ENCODE measurements at places on chromosomes 7 and 10.

DNA sequence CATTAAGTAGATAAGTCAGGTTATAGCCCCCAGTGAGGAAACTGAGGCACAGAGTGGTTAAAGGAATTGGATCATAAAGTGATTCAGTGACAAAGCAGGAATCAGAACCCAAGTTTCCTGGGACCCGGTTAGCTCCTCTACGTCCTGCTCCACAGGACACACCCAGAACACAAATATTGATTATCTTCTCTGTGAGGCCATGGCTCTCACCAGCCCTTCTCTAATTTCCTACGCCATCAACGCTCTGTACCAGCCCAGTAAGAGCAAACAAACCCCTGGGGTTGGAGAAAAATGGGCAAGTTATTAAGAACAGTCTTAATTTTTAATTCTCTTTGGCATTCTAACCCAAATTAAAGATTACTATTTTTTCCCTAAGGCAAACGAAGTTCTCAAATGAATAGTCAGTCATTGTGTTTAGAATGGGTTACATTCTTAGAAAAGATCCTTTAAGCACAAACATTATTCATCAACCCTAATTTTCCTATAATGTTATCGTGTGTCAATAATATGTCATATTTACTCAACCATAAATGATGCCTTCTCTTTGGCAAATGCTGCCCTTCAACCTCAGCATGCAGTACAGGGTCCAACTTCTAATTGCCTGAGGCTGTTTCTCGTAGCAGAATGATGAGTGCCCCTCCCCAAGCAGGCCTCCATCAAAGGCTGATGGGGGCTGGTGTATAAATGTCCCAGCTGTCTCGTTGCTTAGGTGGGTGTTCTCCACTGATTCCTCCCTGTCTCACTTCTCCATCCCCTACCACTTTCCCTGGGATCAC is 25.4 kb upstream of the TM9SF3 start:
- peak; percentile 44 for DNase-seq

GRCh38 chr10:66283874-66284464 is 641.9 kb upstream of the LRRTM3 start:
- no peak for DNase-seq

GRCh38 chr7:89232-90019 is 102.9 kb upstream of the FAM20C start:
- no peak for DNase-seq

DNA sequence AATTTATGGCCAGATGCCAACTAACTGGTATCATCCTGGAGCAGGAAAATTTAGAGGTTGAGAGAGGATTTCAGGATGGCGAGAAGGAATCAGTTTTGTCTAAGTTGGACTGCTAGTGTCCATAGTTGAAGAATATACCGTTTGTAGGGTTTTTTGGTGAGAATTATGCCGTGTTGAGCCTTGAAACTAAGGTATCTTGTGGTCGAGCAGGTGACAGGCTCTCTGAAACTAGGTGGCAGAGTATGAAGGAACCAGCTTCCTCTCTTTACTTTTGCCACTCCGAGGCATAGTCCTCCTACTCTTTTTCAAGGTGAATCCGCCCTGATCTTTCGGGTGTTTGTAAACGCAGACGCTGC is 9.7 kb downstream of the MDFIC start:
- no peak for DNase-seq

GRCh38 chr10:114367351-114368056 is 36.8 kb downstream of the AFAP1L2 start:
- DNase-seq = no peak

DNA sequence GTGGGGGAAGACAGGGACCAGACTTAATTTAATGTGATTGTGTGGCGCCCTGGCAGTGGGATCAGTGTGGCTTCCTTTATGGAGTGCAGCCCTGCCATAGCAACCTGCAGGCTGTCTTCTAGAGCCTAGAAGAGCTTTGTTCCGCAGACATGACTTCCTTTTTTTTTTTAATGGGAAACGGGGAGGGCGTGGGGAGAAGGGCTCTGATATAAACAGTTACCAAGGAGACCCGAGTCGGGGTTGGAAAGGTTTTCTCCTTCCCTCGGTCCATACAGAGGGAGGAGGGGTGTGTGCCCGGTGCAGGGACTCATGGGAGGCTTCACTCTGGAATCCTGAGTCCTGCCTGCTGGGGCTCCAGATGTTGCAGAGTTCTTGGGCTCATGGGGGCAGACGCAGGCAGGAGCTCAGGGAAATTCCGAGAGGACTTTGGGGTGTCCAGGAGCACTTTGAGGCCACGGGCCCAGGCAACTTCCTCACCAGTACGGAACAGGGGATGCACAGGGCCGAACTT is 26.9 kb downstream of the TMEM120A start:
- no peak for DNase-seq

GRCh38 chr7:141975806-141976523 is 2.4 kb upstream of the TAS2R38 start:
- peak; percentile 77 for DNase-seq

DNA sequence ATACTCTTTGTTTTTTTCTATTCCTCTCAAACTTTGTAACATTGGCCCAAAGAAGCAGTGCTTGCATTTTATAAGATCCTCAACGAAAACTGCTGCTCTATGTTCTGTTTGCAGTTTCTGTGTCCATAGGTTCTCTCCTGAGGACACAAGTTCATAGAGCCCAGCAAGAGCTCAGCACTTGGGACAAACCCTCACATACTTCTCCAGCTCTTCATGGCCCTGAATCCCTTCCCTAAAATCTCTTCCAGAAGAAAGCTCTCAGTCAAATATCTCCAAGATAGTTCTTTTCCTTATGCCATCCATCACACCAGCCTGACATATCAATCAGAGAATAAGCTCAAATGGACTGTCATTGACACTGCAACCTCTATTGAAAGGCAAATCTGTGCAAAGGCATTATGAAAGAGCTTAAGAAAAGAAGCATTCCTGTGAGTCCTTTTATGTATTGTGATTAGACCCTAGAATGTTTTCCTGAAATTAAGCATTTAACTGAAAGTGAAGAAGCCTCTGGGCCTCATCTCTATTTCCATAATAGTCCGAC is 405.5 kb downstream of the ANKRD7 start:
- DNase-seq = no peak

DNA sequence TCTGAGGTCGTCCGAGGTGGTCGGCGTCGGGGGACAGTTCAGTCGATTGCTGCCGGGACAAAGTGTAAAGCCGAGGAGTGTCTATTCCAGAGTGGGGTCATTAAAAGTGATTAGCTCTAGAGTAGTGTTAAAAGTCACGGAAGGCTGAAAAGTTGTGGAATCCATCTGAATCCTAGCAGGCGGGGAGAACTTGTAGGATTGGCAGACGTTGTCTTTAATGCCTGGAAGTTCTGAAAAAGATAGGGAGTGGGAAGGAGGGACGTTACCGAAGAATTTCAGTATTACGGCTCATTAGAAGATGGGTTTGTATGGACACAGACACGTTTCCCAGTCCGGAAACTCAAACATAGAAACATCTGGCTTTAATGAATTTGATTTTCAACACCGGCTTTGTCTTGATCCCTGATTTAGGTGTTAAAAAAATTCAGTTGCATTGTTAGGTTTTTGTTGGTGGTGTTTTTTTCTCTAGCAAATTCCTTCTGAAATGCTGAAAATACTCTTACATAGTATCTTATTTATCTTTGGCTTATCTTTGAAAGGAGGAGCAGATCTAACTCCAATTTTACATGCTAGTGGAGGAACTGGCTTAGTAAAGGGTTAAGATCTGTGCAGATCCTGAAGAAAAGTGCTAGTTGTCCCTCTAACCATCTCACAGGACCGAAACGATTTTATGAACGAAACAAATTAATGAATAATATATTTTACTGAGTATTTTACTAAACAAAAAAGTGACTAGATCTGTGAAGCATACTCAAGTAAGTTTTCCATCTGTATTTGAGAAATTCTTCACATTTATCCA is 900 bp downstream of the MKLN1 start:
- DNase-seq = no peak

DNA sequence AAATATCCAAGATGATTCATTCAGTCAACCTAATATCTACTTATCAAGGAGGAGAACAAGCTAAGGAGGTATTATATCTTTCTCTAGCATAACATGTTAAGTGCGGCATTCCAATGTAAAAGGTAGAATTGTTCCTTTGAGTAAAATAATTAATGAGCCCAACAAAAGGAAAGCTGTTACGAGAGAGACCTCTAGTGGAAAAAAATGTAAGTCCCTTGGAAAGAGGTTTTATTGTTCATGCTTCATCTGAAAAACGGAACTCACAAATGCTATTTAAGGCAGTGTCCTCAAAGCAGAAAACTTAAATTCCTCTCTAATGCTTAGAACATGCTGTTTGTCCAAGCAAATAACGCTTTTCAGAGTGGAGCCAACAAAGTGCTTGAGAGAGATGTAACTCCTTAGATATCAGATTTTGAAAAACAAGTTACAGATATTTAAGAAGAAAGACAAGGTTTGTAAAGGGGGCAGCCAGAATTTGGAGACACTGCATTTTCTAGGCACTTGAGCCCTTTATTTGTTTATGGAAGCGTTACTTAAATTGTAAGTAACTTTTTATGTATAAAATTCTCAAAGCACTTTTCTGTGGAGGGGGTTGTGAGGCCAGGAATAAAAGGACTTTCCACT is 119.9 kb downstream of the TFEC start:
- DNase-seq = peak; percentile 52

GRCh38 chr10:15320522-15321203 is 50.4 kb downstream of the FAM171A1 start:
- DNase-seq = no peak

DNA sequence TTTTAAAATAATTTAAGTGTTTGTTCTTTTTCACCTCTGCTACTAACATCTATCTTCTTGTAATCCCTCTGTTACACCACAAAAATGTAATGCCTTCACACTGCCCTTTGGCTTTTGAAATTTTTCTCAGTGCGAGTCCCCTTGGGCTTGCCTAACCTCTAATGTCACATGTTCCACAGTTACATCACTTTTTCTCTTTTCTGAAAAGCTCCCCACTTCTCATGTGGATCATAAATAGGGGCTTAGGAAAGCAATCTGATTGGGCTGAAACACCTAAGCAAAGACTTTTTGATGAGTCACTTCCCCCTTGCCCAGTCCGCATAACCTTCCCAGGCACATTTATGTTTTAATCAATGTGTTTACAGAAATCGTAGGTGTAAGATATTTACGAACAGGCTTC is 288.2 kb downstream of the IPMK start:
- DNase-seq = no peak

DNA sequence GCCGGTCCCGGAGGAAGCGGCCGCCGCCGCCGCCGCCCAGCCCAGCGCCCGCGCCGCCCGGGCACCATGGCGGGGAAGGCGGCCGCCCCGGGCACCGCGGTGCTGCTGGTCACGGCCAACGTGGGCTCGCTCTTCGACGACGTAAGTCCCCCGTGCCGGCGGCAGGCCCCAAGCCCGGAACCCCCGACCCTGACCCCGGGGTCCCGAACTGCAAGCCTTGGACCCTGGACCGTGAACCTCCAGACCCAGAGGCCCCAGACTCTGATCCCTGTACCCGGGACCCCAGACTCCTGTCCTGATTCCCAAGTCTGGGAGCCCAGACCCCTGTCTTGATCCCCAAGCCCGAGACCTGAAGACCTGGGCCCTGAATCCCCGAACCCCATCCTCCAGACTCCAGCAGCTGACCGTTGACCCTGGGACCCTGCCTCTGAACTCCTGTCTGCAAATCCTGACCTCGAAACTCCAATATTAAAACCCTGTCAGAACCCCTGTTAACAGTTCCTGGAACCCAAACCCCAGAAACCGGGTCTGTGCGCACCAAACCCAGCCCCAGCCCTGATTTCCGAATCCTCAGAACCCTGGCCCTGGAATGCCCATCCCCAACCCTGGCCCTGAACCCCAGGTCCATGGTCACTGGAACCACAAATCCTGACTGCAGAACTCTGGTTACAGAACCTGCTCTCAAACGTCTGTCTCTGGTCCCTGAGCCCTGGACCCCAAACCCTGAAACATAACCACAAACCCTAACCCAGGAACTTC is 623 bp downstream of the INPP5A start:
- DNase-seq = no peak

- DNase-seq = no peak
Observed at GRCh38 chr10:120963594-120964220, 112.5 kb downstream of the WDR11 start.

GRCh38 chr10:122463466-122464249 is 2.3 kb downstream of the HTRA1 start:
- DNase-seq = no peak

GRCh38 chr10:105968666-105969065 is 1195.8 kb downstream of the SORCS1 start:
- no peak for DNase-seq

GRCh38 chr10:96992721-96993120 is 160.6 kb downstream of the LCOR start:
- no peak for DNase-seq

- DNase-seq = no peak
Observed at GRCh38 chr10:103040418-103040817, 122.3 kb downstream of the CNNM2 start.

DNA sequence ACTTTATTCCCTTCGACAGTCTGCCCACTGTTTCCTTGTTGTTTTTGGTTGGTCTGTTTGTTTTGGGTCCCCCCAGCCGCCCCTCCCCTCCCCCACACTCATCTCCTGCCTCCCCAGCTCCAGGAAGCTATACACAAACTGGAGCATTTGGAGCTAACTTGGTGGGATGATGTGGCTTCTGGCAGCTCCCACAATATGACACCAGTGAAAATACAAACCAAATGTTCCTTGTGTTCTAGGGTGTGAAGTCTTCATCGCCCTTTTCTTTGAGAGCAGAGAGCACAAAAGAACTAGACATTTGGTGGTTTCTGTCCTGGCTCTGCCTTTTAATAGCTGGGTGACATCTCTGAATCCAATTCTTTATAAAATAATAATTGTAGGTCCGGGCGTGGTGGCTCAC is 33.8 kb downstream of the CREB5 start:
- DNase-seq = no peak

- DNase-seq = no peak
Observed at GRCh38 chr7:73565675-73566340, 8.3 kb upstream of the BCL7B start.

DNA sequence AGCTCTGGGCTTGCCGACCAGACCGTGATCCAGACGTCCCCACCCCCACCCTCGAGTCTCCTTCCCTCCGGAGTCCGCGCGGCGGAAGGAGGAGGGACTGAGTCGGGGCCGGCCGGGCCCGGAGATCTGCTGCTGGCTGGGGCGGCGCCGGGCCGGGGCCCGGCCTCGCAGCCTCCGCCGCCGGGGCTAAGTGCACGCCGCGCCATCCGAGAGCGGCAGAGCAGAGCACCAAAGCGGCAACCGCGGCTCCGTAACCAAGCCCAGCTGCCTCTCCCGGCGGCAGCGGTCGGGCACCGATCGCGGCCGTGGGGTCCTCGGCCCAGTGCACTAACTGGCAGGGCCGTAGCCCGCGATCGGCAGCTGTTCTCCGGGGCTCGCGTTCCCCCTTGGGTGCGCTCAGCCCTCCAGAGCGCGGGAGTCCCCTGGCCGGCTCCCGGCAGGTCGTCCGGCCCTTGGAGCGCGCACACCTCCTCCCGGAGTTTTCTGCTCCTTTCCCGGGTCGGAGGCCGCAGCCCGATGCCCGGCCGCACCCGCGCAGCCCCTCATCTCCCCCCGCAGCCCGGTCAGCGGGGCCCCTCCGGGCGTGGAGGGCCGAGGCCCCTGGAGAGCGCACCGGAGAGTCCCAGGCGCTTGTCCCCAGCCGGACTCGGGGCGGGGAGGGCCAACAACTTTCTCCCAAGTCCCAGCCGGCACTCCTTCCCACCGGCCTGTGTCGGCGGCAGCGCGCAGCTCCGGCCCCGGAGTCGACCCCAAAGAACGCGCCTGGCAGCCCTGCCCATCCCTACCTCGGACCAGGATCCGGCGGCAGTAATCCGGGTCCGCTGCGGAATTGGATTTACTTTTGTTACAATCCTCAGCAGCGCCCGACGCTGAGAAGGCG is 799 bp downstream of the VAX1 start:
- DNase-seq = no peak
